Hippocampal formation (tissue), 2 donors: ENCODE measurements at places on chromosomes 3 and 15.

DNA sequence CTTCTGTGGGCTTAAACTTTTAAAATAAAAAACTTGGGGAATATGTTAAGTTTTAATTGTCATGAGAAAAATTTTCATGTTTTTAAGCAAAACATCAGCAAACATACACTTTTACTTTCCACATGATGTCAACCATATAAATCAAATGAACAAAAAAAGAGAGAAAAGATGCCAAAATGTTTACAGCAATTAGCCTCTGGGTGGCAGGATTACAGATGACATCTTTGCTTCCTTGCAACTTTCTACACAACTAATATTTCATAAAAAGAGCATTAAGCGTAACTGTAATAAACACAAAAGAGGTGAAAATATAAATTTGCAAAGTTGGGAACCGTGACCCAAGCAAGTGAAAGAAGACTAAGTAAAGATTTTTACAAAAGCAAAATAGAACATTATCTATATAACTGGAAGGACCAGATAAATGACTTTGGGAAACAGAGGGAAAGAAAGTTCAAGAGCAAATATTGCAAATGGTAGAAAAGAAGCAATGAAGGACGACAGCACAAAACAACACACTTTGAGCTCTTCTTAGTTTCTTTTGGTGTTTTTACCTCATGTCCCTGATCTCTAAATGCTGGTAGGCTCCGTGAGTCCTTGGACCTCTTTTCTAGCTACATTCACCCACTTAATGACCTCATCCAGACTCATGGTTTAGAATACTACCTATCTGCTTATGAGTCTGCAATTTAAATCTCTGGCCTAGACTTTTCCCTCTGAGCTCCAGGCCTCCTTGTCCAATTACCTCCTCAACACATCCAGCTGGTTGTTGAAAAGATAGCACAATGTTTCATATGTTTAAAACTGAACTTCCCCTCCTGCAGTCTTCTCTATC, 9.4 kb downstream of the TP53BP1 start:
- DNase-seq: no peak

DNA sequence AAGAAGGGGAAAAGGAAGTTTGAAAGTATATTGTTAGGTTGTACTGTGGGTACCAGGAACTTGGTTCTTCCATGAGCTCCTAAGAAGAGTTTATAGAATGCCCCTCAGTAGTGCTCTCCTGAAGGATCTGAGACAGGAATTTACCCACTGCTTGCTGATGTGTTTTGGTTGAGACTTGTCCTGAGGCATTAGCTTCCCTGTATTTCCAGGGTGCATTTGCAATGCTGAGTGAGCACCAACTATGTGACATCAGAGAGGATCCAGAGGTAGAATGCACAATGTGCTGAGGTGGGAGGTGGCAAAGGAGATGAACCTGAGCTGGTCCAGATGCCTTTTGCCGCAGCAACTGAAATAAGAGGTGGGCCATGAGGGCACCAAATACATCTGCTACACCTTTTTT, 64.3 kb upstream of the LRRC3B start:
- no peak for DNase-seq

- DNase-seq: no peak
Observed at GRCh38 chr15:62828364-62828763, 214.2 kb upstream of the TPM1 start.

- no peak for DNase-seq
Observed at GRCh38 chr3:32237670-32238452, 619 bp upstream of the CMTM8 start.

DNA sequence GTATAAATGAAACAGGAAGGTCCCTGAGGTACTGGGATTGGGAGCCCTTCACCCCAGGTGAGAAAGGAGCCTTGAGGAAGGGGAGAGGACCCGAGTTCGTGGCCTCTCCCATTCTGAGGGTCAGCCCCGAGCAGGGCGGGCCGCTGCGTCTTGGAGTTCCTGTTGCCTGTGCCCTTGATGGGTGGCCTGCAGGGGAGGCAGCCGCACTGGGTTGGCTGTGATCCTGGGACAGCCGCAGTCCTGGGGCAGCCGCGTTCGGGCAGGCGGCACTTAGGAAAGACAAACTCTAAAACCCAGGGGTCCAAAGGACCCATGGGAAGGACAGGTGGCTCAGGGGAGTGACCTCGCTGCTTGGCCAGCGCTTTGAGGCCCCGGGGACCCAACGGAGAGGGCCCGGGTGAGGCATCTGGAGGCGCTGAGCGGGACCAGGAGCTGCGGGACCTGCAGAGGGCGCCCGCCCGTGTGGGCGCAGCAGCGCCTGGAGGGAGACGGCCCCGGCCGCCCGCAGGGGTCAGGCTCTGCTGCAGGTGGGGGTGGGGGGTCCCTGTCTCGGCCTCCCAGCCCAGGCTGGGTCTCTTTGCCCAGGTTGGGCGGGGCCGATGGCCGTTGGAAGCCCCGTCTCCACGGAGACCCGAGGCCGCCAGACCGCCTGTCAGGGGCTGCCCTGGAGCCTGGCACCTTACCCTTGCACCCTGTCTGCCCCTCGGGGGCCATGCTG, 65.1 kb downstream of the HMCES start:
- DNase-seq: no peak

DNA sequence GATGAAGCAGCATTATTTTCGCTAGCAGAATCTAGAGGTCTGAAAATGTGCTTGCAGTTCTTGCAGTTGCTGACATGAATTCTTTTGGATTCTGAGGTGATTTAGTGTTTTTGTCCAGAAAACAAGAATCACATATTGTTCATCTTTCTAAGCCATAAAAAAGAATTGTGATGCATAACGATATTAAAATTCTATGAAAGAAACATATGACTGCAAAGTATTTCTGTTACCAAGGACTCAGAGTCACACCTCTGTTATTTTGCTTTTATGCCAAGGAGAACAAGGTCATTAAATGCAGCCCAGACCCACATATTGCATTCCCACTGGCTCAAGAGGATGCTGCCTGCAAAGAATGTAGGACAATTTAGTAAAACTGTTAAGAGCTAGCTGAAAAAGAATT, 299.8 kb upstream of the GPR149 start:
- no peak for DNase-seq

- DNase-seq: no peak
Observed at GRCh38 chr3:89372456-89372855, 265.0 kb downstream of the EPHA3 start.

DNA sequence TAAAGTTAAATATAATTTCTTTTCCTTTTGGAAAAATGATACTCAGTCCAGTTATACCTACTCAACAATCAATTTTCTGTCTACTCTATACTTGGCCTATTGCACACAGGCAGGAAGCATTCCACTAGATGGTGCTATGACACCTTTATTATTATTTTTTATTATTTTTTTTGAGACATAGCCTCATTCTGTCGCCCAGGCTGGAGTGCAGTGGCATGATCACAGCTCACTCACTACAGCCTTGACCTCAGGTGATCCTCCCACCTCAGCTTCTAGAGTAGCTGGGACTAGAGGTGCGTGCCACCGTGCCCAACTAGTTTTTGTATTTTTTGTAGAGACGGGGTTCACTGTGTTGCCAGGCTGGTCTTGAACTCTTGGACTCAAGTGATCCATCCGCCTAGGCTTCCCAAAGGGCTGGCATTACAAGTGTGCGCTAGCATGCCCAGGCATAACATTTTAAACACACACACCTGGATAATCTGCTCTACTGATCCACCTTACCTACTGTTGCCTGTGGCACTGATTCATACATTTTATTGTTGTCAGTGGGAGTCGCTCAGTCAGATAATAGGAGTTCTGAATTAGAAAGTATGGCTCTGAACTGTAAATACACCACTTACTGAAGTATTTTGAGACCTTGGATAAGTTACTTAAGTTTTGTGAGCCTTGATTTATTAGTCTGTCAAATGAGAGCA, 56.2 kb downstream of the EIF3J start:
- no peak for DNase-seq

GRCh38 chr3:46907271-46907670, 29.8 kb downstream of the PTH1R start:
- DNase-seq: no peak

DNA sequence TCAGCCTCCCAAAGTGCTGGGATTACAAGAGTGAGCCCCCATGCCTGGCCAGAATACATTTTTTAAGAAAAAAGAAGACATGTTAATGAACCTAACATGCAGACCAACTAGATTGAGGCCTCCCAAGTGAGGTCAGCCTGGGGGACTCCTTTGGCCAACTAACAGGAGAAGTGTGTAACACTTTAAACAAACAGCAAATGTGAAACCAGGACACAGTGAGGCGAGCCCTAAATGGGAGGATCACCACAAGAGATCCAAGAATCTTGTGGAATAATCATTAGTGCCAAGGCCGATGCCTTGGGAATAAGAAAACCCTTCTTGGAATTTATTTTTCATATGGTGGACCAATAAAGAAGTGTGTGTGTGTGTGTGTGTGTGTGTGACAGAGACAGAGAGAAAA, 73.9 kb downstream of the ATP10A start:
- DNase-seq: no peak

- DNase-seq: no peak
Observed at GRCh38 chr3:72384602-72385001, 463.6 kb downstream of the SHQ1 start.

DNA sequence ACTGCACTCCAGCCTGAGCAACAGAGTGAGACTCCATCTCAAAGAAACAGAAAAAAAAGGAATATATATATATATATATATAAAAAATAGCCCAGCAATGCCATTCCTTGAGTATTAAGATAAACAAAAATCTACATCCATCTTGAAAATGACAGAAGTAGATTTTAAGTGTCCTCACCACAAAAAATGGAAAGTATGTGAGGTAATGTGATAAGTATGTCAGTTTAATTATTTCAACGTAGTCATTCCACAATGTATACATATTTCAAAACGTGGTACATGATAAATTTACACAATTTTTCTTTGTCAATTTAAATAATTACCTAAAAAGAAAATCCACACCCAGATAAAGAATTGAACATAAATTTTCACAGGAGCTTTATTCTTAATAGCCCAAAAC, 54.9 kb downstream of the HCN4 start:
- no peak for DNase-seq

GRCh38 chr3:67472674-67473201, 181.7 kb downstream of the SUCLG2 start:
- no peak for DNase-seq

DNA sequence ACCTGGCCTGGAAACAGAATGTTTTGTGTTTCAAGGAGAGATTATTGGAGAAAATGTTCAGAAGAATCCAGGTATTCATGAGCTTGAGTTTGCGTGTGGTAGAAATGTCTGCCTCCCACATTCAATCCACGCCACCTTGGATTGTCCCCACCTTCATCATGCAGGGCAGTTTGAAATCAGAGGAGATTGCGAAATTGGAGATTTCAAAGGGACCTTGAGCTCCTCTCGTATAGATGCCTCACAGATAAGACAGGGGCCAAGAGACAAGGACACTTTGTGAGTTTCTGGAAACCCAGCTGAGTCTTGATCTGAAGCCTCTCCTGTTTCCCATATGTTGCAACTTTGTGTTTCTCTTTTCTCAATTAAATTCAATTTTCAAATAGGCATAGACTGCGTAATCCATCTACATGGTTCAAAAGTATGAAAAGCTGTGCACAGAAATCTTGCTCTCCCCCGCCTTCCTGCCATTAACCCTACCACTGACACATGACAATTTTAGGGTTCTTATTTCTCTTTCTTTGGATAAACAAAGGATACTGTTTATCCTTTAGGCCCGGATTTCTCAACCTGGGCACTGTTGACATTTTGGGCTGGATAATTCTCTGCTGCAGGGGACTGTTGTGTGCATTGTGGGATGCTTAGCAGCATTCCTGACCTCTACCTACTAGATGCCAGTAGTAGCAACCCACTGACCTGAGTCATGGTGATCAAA, 53.8 kb downstream of the CMTM8 start:
- DNase-seq: no peak

DNA sequence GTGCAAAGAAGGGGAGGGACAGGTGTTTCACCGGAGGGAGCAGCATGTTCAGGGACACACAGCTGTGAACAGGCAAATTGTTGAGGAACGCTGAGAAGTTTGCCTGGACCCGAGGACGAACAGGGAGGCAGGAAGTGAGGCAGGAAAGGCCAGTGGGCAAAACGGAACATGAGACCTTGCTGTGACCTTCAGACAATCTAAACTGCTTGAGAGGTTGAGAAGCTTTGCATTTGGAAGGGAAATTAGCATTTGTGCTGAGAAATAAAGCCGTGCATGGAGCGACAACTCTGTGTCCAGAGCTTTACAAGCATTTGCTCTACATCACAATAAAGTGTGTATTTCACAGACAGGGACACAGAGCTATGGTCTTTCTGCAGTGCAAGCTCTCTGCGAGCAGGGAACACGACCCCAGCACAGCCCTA, 47.9 kb downstream of the CDC25A start:
- DNase-seq: no peak

DNA sequence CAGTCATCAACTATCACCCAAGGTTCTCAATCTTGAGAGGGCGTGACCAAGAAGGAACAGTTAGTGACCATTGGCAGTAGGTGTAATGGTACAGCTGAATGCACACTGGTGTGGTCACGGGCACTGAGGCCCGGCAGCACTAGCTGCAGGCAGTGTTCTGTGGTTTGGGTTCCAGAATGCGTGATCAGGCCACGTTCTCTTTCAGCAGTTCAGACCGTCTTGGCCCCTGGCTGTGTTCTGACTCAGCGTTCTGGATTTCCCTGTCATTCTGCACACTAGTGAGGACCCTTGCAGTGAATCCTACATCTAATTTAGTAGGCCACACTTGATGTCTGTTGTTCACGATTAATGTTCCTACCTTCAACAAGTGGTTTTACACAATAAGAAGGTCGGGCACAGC, 220.5 kb upstream of the SLCO3A1 start:
- no peak for DNase-seq

DNA sequence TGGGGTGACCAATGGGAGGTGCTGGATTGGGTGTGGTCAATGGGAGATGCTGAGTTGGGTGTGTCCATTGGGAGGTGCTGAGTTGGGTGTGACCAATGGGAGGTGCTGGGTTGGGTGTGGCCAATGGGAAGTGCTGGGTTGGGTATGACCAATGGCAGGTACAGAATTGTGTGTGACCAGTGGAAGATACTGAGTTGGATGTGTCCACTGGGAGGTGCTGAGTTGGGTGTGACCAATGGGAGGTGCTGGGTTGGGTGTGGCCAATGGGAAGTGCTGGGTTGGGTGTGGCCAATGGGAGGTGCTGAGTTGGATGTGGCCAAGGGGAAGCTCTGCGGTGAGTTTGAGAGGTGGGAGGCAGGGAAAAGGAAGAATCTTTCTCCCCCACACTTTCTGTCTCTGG, 250.0 kb upstream of the PROK2 start:
- DNase-seq: no peak

DNA sequence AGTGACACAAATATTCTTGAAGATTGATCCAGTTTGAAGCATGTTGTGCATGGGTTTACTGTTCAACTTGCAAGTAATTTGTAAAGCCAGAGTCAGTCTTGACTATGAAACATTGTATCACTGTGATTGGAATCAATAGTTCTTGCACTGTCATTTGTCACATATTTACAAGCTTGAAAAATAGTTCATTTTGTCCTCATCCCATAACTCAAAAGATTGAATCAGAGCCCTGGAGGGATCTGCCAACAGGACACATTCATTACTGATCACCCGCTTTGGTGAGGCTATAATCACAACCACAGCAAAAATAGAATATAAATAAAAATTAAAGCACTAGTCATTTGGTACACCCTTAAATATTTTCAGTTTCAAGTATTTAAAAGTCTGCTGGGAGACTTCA, 368.9 kb downstream of the WDR72 start:
- DNase-seq: no peak

GRCh38 chr15:47675735-47676134, 41.6 kb upstream of the SEMA6D start:
- DNase-seq: no peak
